Spinal cord (tissue), 10 donors: ENCODE measurements at places on chromosomes 2 and 18. TPM values are rescaled to one million over a fixed set of nuclear protein-coding genes. Genes with fewer than 3 reads are reported as not detected.

Gene IL1F10
- total RNA-seq, result not detected

Gene SPP2
- not detected for total RNA-seq

Gene RBM43
- total RNA-seq, result 11.5 TPM

Gene COLEC12
- total RNA-seq, result 59.8 TPM

Gene ZNF236
- 18.4 TPM for total RNA-seq

Gene PKDCC
- 175 TPM for total RNA-seq

Gene STARD6
- total RNA-seq, result 0.22 TPM

Gene CLHC1
- total RNA-seq, result 26.9 TPM

Gene MYCN
- 8.7 TPM for total RNA-seq

Gene MRPS9
- 35.7 TPM for total RNA-seq

Gene CD207
- total RNA-seq, result not detected

Gene TACR1
- total RNA-seq, result 1.7 TPM

Gene CD28
- 3.7 TPM for total RNA-seq

Gene ACADL
- 5.8 TPM for total RNA-seq

Gene TXNDC2
- total RNA-seq, result 0.17 TPM

Gene RAPH1
- total RNA-seq, result 73.9 TPM

Gene L3MBTL4
- total RNA-seq, result 11.5 TPM

Gene RSAD2
- 6.9 TPM for total RNA-seq

Gene ACAA2
- total RNA-seq, result 38.6 TPM

Gene CDH7
- total RNA-seq, result 23.1 TPM

Gene MROH2A
- total RNA-seq, result not detected

Gene PAX8
- total RNA-seq, result 7.0 TPM

Gene CCDC102B
- total RNA-seq, result 21.2 TPM

Gene LIMS4
- total RNA-seq, result 2.6 TPM

Gene KIF5C
- 79.2 TPM for total RNA-seq

Gene CPS1
- 8.3 TPM for total RNA-seq

Gene TXNL1
- total RNA-seq, result 58.2 TPM

Gene IHH
- total RNA-seq, result 0.28 TPM

Gene OR6B2
- total RNA-seq, result not detected

Gene CCBE1
- 0.99 TPM for total RNA-seq

Gene SLC30A3
- total RNA-seq, result 2.9 TPM

Gene PDE1A
- total RNA-seq, result 73.8 TPM

Gene HAAO
- 12.7 TPM for total RNA-seq

Gene CGREF1
- 19.0 TPM for total RNA-seq

Gene SPHKAP
- total RNA-seq, result 33.7 TPM

Gene CDH19
- total RNA-seq, result 28.5 TPM

Gene OSR1
- total RNA-seq, result 138 TPM

Gene COLEC11
- 31.1 TPM for total RNA-seq

Gene GPAT2
- total RNA-seq, result 0.79 TPM

Gene SULT1C3
- total RNA-seq, result not detected

Gene GAREM2
- total RNA-seq, result 11.0 TPM

Gene LHCGR
- total RNA-seq, result 0.79 TPM

Gene CPO
- 0.33 TPM for total RNA-seq

Gene IL1B
- total RNA-seq, result 1.5 TPM
